NCI-H1694 treated with DMSO at 0.1 percent for 48 hours (cell line): ENCODE measurements at places on chromosomes 5 and 9.

DNA sequence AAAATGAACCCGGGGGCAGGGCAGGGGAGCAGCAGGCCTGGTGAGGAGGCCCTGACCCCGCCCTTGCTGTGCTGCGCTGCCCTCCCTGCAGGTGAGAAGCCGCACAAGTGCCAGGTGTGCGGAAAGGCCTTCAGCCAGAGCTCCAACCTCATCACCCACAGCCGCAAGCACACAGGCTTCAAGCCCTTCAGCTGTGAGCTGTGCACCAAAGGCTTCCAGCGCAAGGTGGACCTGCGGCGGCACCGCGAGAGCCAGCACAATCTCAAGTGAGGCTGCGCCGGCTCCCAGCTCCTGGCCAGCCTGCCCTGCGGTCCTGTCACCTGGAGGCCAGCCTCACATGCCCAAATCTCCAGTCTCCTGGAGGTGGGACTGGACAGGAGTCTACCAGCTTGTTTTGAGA lies 12.3 kb downstream of the GFI1B start:
- no peak for DNase-seq

GRCh38 chr5:174316326-174316725 lies 270.8 kb downstream of the NSG2 start:
- DNase-seq, result no peak

- no peak for DNase-seq
These were observed 68.4 kb downstream of the CFAP95 start for GRCh38 chr9:69888856-69889585.

GRCh38 chr5:88551724-88552345 lies 283.2 kb upstream of the TMEM161B start:
- no peak for DNase-seq

- DNase-seq, result no peak
These were observed 82.0 kb downstream of the NIPBL start for GRCh38 chr5:36958612-36959011.

DNA sequence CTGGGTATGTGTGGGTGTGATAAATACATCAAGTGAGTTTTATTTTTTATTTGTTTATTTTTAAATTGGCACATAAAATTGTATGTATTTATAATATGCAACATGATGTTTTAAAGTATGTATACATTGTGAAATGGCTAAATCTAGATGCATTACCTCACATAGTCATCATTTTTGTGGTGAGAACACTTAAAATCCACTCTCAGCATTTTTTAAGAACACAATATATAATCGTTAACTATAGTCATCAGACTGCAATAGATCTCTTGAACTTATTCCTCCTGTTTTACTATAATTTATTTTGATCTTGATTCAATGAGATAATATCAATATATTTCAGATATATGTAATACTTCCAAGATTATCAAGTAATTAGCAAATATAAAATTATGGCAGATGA lies 93.9 kb upstream of the ALDH1A1 start:
- DNase-seq, result no peak

- DNase-seq, result no peak
These were observed 234.2 kb downstream of the ZNF608 start for GRCh38 chr5:124512236-124512635.

- DNase-seq, result peak; percentile 66
These were observed 2.8 kb upstream of the PLK2 start for GRCh38 chr5:58462623-58463230.

GRCh38 chr5:121313886-121314285 lies 537.8 kb upstream of the FTMT start:
- DNase-seq, result no peak

GRCh38 chr5:149745-150485 lies 41.4 kb upstream of the LRRC14B start:
- DNase-seq, result peak; percentile 85

- DNase-seq, result no peak
These were observed 4.4 kb upstream of the ELL2 start for GRCh38 chr5:95966005-95966404.

DNA sequence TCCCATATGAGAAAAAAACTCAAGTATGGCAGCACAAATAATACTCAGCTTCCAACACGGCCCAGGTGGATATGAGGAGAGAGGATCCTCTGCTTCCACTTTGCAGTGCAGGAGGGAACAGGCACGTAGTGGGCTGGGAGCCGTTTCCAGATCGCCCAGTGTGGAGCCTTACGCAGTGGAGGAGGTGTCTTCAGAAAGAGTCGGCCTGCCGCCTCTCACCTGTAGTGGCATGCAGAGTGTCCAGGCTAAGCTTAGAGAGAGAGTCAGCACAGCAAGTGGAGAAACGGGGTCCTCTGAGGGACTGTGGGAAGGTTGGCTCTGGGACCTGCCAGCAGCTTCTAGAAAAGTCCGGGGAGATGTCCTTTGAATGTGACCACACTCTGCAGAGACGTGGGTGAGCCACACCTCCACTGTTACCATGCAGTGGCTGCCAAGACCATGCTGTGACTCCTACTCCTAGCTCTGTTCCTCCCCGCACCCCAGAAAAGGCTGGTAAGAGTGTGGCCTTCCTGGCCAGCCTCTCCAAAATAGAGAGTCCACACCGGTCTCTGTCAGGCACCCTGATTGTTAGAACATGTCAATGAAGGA lies 3.5 kb upstream of the SEMA4D start:
- DNase-seq, result no peak

GRCh38 chr5:120088836-120089235 lies 375.3 kb upstream of the PRR16 start:
- no peak for DNase-seq

GRCh38 chr5:79170661-79171060 lies 59.1 kb downstream of the BHMT start:
- DNase-seq, result no peak

DNA sequence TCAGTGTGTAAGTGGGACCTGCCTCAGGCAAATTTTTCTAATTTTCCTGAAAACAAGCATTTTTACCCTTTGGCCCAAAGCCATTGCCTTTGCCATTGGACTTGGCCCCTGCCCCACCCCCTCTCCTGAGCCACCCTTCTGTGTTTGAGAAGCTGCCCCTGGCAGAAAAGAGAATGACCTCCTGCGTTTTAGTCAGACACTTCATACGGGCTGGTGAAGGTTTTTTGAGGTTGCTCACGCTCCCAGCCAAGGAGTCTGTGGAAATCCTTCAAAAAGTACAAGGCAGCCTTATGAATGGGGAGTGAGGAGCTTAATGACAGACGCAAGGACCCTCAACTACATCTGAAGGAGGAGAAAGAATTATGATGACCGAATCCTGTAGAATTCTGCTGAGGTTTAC lies 308.9 kb downstream of the SLIT3 start:
- DNase-seq, result no peak
